ENCODE measurements at places on chromosomes 1 and 21. TPM values are rescaled to one million over a fixed set of nuclear protein-coding genes. Genes with fewer than 3 reads are reported as not detected.

Gene SPATA46
- not detected for polyA plus RNA-seq

GRCh38 chr1:156584813-156585212 lies 5.3 kb downstream of the TTC24 start:
- peak; percentile 36 for DNase-seq

DNA sequence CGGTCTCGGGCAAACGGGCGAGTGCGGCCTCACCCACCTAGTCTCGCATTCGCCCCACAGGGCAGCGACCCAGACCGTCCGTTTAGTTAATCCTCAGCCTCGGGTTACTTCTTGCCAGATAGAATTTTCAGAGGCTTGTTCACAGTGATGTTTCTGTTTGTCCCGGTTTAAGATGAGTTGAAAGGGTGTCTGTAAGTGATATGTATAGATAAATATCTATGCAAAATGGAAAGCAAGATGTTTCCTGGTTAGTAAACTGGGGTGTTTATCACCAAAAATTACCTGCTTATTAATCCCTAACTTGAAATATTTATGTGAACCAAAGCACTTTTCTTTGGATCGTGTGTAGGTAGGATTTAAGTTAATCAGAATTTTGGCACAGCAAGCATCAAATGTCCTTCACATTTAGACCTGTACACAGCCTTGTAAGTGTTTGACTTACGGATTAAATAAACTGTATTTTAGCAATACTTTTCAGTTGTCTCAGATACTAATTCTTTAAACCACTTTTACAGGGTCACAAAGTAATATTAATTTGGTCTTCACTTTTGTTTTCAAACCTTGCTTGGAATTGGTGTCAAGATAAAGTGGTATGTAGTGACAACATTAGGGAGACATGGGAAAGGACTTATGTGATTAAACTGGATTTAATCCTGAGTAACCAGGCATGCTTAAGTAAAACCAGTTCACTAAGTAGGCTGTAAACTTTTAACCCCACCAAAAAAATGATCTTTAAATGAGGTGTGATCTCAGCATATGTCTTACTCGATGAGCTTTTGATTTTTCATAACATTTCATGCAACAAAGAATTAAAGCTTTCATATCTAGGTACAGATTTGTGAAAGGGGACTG lies 914 bp downstream of the ZNF326 start:
- DNase-seq, result peak; percentile 39

Gene SPATA17
- not detected for polyA plus RNA-seq

Gene LCE1A
- not detected for polyA plus RNA-seq

Data from small intestine (tissue), 16 donors.